ENCODE measurements at places on chromosomes 16 and 17.

GRCh38 chr16:23504076-23504452 lies 6.2 kb downstream of the GGA2 start:
- no peak for DNase-seq

GRCh38 chr17:51555153-51555552 lies 294.8 kb downstream of the UTP18 start:
- DNase-seq = no peak

DNA sequence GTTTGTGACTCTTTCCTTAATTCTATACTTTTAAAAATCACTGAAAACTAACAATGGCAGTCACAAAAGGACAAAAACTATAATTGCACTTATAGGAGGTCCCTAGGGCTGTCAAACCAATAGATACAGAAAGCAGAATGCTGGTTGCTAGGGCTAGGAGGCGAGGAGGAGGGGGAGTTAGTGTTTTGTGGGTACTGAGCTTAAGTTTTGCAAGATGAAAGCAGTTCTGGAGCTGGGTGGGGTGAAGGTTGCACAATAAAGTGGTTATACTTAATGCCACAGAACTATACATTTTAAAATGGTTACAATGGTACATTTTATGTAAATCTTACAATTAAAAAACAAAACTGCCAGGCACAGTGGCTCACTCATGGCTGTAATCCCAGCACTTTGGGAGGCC lies 27.3 kb downstream of the NUBP1 start:
- DNase-seq = no peak

DNA sequence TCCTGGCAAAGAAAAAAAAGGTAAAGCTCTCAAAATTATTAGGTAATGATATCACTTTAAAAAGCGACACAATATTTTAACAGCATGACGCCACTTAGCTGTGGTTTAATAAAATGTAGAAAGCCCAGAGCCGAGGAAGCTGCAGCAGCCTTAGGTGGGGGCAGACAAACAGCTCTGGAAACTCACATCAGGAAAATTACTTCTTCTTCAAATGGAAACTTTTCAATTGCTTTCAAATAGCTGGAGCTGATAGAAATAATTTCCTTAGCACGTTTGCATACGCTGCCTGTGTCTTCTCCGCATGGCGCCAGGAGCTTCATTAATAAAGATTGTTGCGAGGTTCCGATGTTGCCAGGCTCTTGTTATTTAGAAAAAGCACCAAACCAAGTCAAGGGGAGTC lies 835.3 kb upstream of the EEF2KMT start:
- no peak for DNase-seq

GRCh38 chr16:15973421-15973820 lies 24.0 kb downstream of the ABCC1 start:
- no peak for DNase-seq

DNA sequence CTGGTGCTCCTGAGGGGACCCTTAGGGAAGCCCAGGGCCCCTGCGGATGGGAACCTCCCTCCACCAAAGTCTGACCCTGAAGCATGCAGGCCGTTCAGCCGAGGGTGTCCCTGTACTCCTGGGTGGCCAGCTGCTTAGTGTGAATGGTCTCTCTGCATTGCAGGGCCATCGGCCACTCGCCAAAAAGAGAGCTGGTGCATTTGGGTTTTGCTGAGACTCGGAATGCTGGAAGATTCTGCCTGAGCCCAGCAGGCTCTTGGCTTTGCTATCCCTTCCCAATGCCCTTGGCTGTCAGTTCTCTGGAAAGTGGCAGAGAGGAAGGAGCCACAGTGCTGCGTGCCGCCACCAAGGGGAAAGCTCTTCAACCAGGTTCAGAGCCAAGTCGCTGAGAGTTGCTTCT lies 2.8 kb downstream of the MEOX1 start:
- DNase-seq = no peak

DNA sequence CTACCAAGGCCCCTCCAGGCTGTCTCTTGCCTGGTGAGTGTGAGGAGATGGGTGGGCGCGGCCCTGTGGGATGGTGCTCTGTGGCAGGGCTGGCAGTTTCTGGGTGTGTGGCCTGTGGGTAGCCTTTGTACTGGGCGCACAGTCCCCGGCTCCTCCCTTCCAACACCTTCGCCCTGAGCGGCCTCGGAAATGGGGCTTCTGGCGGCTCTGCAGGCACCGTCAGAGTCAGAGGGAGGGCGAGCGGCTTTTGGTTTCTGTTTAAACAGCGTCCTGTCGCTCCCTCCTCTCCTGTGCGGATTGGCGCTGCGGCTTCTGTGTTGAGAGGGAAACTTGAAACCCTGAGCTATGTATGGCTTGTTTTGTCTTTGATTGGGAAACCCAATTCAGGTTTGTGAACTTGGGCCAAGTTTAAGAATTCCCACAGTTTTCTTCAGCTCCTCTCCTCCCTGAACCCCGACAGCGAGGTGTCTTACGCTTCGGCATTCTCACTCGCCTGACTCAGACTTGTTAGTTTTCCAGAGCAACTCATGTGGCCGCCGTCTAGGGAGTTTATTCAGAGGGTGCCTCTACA lies 8.3 kb upstream of the ZNF750 start:
- no peak for DNase-seq

DNA sequence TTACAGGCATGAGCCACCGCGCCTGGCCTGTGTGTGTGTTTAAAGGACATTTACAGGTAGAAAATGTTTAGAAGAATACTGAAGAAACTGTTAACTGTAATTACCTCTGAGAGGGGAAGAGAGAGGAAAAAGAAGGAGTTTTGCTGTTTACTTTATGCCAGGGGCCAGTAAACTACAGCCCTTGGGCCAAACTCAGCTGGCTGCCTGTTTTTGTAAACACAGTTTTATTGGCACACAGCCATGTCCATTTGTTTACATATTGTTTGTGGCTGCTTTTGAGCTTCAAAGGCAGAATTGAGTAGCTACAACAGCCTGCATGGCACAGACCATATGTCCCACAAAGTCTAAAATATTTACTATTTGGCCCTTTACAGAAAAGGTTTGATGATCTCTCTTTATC lies 76.4 kb downstream of the GPR139 start:
- no peak for DNase-seq

DNA sequence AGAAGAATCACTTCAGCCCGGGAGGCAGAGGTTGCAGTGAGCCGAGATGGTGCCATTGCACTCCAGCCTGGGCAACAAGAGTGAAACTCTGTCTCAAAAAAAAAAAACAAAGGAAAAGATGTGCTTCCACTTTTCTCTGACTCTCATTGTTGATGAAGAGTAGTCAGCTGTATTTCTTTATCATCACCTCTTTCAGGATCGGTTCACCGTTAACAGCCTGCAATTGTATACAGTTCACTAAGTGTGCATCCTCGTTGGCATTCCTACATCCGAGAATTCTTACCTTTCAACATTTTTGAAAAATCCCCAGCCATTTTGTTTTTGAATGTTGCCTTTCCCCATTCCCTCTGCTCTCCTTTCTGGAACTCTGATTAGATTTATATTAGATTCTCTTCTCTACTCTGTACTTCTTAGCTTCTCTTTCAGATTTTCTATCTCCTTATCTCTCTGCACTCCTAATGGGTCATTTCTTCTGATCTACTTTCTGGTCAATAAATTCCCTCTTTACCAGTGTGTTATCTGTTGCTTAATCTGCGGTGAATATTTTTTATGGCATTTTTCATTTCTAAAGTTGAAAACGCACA lies 26.9 kb upstream of the ZC3H18 start:
- DNase-seq = no peak

DNA sequence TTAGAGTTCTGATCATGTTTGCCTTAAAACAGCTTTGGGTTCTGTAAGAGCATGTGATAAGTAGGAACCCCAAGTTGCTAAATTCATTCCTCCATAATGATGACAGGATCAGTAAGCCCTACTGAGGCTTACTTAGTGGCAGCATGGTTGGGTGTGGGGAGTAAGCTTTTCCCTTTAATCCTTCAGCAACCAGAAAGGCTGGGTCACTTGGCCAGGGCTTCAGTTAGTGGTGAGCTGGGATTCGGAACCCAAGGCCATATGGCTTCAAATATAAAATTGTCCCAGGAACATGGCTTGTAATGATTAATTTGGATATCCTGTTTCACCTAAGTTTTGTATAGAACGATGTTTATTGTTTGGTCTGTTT lies 850 bp downstream of the GINS3 start:
- no peak for DNase-seq

GRCh38 chr16:46853713-46854443 lies 22.9 kb upstream of the C16orf87 start:
- no peak for DNase-seq

Measured in stimulated activated CD8-positive, alpha-beta memory T cell treated with anti-CD3 and anti-CD28 coated beads, Interleukin-15, amount 100 ng/mL, for 48 hours (primary cell).